ENCODE measurements at places on chromosomes 7 and 10.

DNA sequence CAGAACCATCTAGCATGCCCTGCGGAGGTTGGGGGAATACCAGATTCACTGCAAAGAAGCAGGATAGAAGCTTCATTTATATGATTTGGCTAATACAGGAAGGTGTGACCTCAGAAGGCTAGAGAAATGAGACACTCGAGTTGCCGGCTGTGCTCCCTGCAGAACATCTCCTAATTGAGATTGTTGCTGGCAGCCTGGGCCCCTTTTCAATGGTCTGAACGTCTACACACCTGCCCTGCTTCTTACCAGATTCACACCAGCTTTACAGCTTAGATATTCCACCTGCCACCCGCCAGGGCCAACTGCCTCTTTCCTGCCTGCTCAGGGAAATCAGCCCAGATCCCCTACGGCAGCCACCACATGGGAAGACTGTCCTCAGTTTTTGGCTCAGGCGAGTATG lies 475.3 kb upstream of the AUTS2 start:
- DNase-seq = no peak

DNA sequence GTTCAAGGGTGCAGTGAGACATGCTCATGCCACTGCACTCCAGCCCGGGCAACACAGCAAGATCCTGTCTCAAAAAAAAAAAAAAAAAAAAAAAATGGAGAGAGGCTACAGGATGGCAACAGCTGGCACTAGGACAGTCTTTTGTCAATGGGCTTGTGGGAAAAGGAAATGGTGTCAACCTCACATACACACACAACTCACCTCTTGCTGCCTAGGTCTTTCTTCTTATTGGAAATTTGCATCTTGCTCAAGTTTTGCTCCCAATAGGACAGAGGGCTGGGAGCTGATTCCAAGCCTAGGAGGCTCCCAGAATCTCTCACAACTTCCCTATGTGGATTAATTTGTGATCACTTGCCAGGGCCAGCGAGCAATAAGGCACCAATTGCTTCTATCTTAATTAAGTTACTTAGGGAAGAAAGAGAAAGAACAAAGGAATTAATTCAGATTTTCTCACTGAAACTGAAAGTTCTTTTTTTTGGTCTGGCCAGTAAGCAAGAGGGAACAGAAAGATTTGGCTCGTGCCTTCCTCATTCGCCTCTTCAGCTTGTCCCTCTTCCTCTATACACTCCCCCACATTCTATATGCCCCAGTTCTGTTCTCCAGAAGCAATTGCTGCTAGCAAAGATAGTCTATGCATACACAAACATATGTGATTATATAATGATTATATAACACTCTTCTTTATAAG lies 33.8 kb downstream of the MAP3K8 start:
- DNase-seq = no peak

DNA sequence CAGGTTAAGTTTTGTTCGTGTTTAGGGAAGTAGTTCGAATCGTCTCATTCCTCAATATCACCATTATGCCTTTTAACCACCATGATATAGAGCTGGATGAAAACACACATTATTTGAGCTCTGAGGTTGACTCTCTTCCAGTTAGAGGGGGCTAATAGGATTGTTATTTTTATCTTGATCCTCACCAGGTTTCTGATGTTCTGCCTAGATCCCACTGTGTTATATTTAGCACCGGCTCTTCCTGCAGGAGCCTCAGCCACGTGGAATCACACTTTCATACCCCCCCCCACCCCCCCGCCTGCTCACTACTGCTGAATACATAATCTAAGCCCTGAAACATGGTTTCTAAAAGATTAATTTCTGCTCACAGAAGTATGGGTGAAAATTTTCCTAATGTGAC lies 88.3 kb downstream of the NRCAM start:
- no peak for DNase-seq

DNA sequence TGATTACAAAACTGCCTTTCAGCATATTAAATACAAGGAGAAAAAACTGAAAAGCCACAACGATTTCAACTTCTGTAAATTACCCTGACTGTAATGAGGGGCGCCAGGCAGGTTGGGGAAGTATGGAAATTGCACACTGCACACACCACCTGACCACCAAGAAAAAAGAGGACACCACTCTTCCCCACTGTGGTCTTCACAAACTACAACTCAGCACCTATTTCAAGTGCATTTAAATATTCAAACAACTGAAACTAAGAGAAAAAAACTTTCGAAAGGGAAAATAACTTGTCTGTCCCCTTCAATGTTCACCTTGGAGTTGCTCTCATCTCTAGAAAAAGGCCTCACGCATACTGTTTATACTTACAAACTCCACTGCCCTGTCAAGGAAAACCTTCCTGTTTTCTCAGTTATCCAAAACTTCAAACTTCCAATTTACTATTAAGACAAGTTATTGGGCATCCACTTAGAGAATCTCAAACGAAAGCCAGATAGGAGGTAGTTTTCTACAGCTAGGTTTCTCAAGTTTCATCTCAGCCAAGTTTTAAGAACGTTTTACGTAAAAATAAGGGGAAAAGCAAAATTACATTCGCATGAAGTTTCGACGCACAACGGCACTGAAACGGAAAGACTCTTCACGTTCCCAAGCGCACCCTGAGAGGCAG lies 1.4 kb downstream of the LARP4B start:
- DNase-seq = no peak

DNA sequence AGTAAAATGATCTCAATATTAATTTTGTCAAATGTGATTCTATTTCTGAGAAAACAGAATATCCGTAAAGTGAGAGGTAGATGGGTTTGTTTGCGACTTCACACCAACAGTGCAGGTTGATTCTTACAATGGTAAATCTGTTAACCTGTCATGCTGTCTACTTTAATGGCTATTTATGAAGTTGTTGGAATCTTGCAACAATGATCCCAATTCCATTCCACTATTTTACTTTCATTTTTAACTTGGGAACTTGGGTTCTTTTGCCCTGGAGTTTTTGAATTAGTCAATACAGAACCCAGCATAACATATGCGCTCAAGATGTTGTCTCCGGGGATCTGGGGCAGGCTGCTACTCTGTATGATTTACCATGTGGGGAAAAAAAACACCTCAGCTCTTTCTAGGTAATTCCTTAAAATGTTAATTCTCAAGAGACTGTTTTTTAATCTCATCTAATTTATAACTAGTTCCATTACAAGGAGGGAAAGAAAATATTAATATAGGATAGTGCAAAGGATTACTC lies 1.2 kb downstream of the LGI1 start:
- no peak for DNase-seq

GRCh38 chr10:34526758-34527730 lies 288.1 kb downstream of the PARD3 start:
- DNase-seq = no peak

- no peak for DNase-seq
Measured at GRCh38 chr10:95742485-95742884, 13.5 kb upstream of the ENTPD1 start.

DNA sequence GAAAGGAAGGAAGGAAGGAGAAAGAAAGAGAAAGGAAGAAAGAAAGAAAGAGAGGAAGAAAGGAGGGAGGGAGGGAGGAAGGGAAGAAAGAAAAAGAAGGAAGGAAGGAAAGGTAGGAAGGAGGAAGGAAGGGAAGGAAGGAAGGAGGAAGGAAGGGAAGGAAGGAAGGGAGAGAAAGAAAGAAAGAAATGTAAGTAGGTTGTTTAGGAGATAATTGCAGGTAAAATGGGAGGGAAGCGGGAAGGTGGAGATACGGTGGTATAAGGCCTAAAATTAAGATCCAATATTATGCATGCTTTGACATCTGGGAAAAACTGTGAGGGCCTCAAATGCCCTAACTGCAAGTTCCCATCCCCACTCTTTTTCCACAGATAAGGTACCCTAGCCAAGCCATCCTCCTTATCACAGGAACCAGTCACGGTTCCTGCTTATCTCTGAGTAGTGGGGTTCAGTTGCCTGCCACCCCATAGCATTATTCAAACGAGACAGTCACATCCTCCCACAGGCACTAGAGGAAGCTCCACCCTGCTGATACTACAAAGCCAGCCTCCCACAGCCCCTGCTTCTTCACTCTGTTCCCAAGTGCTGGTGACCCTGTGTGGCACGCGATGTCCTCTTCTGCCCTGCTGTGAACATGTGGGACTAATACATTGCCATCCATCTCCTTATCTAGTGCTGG lies 28.7 kb downstream of the ST8SIA6 start:
- no peak for DNase-seq

DNA sequence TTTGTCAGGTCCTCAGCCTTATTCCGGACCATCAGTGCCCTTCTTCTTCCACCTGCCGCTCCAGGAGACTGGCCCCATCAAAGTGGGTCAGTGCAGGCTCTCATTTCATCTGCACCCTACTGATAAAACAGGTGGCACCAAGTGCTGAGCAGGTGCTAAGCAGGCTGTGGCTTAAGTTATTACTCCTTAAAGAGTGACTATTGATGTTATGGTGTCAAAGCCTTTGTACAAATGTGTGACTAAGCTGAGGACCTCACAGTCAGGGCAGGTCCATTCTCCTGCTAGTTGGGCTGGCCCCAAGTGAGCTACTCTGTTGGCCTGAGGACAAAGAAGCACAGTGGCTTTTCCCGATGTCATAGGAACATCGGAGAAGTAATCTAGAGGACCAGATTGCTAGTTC lies 11.2 kb upstream of the CALD1 start:
- no peak for DNase-seq

- no peak for DNase-seq
Measured at GRCh38 chr10:131630772-131631258, 270.0 kb upstream of the PPP2R2D start.

GRCh38 chr7:135877805-135878204 lies 99.4 kb downstream of the MTPN start:
- no peak for DNase-seq

DNA sequence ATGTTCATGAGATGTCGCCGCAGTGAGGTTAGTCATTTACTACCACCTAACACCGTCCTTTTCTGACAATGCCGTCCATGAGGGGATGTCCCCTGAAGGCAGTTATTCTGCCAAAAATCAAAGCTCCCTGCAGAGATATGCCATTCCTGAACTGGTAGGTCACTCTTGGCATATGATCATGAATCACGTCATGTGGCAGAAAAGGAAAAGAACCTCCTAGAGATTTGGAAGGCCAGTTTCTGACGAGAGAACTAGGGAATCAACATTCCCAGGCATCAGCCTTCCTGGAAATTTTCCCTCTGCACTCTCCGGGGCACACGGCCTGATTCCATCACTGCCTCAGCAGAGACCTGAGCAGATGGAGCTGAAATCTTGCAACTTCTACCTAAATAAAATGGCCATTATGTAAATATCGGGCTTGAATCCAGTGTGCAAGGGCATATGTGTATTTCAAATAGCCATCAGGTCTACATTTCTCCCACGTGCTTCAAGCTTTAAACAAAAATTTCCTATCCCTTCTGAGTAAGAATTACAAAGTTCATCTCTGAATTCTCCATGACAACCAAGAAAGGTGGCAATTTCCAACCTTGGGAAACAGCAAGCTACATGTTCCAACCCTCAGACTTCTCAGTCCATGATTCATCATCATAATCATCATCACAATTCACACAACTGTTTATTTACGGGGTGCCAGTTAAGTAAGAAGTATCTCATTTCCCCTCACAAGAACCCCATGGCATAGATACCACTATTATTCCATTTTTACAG lies 46.5 kb downstream of the AMPH start:
- DNase-seq = no peak

DNA sequence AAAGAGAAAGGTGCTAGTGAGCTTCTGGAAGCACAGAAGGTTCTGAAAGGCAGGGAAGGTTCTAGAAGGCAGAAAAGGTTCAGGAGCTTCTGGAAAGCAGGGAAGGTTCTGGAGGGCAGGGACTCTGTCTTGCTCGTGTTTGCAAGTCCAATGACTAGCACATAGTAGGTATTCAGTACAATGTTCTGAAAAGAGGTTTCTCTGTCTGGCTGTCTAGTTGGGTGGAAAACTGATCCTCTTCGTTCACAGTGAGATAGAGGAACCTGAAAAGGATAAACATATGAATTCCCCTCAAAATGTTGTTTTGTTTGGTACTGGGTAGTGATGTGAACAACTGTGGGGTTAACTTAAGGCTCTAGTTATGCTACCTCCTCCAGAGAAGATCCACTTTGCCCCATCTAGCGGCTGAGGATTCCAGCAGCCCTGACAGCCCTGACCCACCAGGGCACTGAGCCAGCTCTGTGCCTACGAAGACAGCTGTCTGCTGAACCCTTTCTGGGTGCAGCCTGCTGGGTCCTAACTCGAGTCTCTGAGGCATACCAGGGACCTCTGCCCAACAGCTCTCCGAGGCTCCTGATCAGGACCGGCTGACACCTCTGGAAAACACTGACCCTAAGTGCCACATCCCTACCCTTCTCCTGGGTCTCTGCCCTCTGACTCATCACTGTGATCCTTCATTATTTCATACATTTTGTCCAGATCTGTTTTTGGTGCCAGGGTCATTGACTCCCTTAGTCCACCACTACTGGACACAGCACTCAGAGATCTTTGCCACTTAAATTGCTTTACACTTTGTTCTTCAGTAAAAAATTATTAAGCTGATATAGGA lies 15.4 kb downstream of the PTPRN2 start:
- DNase-seq = no peak

DNA sequence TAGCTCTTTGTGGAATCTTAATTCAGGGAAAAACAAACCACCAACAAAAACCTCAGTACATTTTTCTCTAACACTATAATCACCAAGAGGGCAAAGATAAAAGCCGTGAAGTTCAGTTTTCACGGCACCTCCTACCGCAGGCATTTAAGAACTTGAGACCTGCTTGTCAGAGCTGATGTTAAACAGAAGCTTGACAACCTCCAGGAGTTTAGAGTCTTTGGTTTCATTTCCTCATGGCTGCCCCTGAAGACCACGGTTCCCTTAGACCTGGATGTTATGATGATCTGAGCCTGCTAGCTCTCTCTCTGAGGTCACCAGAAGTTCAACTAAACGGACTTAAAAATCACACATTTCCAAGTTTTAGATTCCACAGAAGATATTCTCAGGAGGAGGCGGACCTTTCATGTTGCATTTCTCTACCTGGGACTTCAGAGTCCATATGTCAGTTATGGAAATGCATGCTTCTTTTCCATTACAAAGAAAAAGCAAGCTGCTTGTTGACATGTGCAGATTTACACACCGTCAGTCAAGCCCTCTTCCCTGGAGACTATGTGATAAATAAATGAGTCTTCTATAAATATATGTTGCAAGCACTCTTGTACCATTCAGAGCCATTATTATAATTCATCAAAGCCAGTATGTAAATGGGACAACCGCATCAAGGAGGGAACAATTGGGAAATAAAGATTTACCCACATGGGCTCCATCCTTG lies 258.0 kb downstream of the GFRA1 start:
- DNase-seq = no peak

DNA sequence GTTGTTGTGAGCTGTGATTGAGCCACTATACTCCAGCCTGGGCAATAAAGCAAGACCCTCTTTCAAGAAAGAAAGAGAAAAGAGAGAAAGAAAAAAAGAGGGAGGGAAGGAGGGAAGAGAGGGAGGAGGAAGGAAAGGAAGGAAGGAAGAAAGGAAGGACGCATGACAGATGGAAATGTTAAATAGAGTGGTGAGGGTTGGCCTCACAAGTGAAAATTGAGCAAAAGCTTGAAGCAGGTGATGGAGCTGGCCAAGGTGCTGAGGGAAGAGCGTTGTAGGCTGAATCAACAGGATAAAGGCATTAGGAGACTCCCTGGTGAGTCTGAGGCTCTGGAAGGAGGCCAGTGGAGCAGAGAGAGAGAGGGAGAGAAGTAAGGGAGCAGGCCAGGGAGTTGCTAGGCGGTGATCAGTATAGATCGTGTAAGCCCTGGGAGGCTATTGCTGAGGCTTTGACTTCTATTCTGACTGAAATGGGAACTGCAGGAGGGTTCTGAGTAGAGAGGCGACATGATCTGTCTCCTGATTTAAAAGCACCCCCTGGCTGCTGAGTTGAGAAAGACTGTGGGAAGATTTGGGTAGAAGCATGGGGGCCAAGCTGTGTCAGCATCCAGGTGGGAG lies 26.5 kb upstream of the TMEM248 start:
- no peak for DNase-seq
